ENCODE measurements at places on chromosomes 5 and 9. TPM values are rescaled to one million over a fixed set of nuclear protein-coding genes. Genes with fewer than 3 reads are reported as not detected.

DNA sequence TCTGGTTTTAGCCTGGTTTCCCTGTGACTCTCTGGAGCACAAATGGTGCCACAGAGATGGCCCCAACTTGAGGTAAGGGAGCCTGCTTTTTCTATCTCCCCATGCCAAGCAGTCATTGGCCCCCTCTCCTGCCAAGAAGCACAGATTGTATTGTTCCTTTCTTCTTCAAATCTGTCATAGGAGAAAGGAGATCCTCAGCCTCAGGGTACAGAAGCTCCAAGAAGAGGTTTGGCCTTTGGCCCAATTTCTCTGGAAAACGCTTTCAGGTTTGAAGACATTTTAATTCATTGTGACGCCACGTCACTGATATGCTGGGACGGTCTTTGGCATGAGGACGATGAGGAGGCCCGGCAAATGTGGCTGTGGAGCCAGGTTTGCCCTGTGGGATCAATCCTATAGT lies 29.2 kb upstream of the PANK3 start:
- DNase-seq: no peak

GRCh38 chr5:89830691-89831090 lies 578.9 kb downstream of the CETN3 start:
- DNase-seq: no peak

- no peak for DNase-seq
Measured at GRCh38 chr5:126693806-126694205, 83.1 kb upstream of the LMNB1 start.

ACTBL2 gene
- 0.07 TPM for total RNA-seq

DNA sequence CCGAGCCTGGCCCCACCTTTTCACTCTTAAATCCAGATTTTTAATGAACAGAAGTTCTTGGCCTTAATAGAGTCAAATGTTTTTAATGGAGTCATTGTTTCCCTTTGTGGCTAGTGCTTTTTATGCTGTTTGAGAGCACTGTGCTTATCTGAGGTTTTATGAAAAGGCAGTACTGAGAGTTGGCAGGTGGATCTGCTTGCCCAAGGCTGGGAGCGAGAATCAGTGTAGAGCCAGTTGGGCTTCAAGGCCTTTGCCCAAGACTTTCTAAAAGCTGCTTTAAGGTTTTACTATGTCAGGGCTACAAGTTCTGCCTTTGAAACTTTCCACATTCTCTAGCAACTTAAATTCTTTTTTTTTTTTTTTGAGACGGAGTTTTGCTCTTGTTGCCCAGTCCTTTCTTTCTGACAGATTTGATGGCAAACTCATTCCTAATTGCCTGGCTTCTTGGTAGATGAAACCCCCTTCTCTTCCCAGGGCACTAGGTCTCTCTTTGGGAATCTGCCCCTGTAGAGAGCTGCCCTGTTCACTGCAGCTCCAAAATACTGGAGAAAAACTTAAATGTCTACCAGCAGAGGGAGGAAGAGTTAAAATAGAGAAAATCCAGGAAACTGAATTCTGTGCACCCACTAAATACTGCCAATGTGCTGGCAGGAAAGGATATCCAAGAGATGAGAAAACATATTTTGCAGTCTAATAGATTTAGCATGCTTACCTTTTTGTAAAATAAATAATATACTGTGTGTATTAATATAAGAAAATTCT lies 36.9 kb upstream of the CDK20 start:
- DNase-seq: no peak

DNA sequence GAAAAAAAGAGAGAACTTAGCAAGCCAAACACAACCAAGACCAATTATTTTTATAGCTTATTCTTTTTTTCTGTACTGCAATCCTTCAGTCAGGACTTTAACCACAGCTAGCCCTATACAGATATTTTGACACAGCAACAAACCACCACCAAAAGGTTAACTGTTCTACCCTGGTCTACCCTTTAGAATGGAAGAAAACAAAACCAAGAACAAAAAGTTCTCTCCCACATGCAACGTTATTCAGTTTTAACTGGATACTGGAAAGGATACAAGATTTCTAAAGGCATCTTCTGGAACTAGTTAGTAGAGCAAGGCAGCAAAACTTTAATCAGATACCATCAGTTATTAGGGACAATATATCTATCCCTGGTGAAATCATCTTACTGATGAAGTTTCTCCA lies 32.6 kb downstream of the ECPAS start:
- no peak for DNase-seq

DNA sequence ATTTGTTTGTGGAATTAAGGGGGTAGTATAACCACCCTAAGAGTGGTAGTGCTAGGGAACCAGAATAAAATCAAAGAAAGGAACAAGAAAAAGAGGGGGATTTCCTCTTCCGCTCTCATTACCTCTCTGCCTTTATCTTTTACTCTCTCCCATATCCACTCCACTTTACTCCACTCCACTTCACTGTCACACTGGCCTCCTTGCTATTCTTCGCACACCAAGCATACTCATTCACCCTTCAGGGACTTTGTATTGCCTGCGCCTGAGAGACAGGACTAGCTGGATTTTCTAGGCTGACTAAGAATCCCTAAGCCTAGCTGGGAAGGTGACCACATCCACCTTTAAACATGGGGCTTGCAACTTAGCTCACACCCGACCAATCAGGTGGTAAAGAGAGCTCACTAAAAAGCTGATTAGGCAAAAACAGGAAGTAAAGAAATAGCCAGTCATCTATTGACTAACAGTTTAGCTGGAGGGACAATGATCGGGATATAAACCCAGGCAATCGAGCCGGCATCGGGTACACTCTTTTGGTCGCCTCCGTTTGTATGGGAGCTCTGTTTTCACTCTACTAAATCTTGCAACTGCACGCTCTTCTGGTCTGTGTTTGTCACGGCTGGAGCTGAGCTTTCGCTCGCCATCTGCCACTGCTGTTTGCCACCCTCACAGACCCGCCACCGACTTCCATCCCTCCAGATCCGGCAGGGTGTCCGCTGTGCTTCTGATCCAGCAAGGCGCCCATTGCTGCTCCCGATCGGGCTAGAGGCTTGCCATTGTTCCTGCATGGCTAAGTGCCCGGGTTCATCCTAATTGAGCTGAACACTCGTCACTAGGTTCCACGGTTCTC lies 121.8 kb downstream of the FAM170A start:
- DNase-seq: no peak

- no peak for DNase-seq
Measured at GRCh38 chr9:98708933-98709911, at the start of gene GABBR2. Gene GABBR2 (minus strand): TSS chr9:98708935. CDS start chr9:98708737, 198 bp downstream.

ZNF454 gene
- total RNA-seq: 0.61 TPM

DNA sequence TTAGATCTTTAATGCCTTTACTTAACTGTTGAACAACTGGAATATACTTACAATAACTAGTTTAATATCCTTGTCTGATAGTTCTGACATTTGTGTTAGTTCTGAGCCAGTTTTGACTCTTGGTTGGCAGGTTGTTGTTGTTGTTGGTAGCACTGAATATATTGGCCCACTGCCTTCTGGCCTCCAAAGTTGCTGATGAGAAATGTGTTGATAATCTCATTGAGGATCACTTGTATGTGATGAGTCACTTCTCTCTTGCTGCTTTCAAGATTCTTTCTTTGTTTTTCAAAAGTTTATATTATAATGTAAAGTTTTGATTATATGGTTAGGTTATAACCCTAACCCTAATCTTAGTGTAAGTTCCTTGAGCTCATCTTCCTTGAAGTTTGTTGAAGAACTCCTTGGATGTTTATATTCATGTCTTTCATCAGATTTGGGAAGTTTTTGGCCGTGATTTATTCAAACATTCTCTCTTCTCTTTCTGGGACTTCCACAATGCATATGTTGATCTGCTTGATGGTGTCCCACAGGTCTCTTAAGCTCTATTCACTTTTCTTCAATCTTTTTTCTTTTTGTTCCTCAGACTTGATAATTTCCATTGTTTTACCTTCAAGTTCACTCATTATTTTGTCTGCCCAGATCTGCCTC lies 149.7 kb downstream of the FGF18 start:
- no peak for DNase-seq

GRCh38 chr9:110801426-110801825 lies 132.8 kb downstream of the MUSK start:
- DNase-seq: no peak

DNA sequence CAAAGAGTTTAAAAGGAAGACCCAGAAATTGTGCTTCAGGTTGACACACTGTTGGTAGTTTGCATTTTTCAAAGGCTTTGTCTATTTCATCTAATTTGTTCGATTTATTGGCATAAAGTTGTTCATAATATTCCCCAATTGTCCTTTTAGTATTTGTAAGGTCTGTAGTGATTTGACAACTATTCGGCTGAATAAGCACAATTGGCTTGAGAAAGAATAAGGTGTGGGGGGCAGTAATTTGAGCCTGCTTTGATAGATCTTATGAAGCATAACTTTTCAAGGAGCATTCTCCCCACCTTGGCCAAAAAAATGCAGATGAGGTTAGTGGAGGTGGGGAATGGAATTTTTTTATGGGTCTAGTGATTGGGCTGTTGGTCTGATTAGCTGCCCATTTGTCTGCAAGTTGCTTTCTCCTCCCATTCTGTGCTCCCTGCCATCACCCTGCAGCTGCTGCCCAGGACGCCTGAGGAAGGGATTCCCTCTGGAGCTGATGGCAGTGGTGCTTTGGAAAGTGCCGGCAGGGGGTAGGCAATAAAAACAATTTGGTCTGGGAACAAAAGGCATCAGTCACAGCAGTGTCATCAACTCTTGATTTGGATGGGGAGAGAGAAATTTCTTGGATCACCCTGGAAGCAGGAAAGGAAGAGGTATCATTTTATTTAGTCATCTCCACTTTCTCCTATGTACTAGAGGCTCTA lies 26.6 kb downstream of the WNT8A start:
- no peak for DNase-seq

- DNase-seq: no peak
Measured at GRCh38 chr9:7507566-7508270, 291.9 kb downstream of the DMAC1 start.

DNA sequence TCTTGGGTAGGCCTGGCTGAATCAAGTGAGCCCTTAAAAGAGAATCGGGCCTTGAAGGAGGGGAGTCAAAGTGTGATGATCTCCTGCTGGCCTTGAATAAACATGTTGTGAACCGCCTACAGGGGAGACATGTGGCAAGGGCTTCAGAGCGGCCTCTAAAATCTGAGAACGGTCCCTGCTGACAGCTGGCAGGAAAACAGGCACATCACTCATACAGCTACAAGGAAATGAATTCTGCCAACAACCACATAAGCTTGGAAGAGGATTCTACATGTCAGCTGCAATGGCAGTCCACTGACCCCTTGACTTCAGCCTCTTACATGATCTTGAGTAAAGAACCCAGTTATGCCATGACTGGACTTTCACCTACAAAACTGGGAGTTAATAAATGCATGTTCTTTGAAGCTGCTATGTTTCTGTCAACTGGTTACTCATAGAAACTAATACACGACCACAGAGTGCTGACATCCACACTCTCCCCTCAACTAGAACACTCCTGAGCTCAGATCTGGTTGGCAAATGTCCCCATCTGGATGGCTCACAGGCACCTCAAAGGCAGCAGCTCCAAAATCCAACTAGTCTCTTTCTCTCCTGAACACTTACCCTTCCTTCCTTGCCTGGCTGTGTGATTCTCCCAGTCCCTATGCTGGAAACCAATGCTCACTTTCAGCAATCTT lies 333.1 kb downstream of the ASTN2 start:
- DNase-seq: no peak

PTGES gene
- 17.2 TPM for total RNA-seq

DNA sequence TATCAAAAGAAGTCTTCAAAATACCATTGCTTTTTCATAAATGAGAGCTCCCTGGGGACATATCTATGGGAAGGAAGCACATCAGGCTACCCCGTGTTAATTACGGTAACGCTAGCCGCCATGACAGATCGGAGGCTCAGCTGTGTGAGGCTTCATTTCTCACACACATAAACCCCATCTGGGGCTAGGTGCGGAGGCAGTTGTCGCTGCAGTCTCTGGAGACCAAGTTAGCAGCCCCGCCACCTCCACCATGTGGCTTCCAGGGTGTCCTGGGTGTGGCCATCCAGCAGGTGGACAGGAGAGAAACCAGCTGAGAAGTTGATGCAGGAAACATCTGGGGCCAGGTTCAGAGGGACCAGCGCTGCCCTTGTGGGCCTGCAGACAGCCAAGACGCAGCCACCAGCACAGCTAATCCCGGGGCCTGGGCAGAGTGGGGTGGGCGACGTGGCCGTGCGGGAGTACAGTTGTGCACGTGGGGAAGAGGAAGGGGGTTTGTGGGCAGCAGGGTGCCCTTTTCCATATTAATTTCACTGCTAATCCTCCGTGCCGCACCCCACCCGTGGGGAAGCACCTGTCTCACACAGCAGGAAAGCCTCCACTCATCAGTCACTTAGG lies 426.5 kb downstream of the IRX1 start:
- DNase-seq: no peak

GRCh38 chr5:176189857-176190256 lies 48.4 kb upstream of the SIMC1 start:
- DNase-seq: no peak

- no peak for DNase-seq
Measured at GRCh38 chr9:122131401-122132001, 28.1 kb downstream of the NDUFA8 start.

ORM2 gene
- total RNA-seq: 0.59 TPM

GRCh38 chr5:27412384-27412783 lies 374.0 kb upstream of the CDH9 start:
- no peak for DNase-seq

- DNase-seq: no peak
Measured at GRCh38 chr9:111853450-111853827, 43.2 kb upstream of the UGCG start.

HRCT1 gene
- total RNA-seq: 0.32 TPM

RNF208 gene
- 26.1 TPM for total RNA-seq

CATSPER3 gene
- total RNA-seq: 1.7 TPM

GRM6 gene
- total RNA-seq: not detected

DNA sequence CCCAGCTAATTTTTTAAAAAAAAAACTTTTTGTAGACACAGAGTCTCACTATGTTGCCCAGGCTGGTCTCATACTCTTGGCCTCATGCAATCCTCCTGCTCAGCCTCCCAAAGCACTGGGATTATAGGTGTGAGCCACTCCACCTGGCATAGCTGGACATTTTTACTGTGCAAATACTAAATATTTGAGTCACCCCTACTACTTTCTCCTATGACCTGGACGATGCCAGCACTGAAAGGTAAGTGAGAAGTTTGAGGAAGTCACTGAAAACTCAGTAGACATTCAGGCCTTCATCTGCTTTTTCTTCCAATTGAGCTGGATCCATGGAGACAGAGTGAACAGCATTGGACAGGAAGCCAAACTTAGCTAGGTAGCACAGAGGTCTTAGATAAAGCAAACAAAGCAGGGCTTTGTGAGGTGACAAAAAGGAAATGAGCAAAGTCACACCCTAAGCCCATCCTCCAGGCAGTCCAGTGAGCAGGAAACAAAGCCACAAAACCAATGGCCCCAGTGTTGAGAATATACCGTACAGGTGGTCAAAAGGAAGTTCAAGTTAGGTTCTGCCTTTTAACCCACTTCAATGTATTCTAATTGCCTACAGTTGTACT lies 192.6 kb upstream of the RASA1 start:
- peak; percentile 43 for DNase-seq

GRCh38 chr5:123105864-123106263 lies 16.8 kb downstream of the PRDM6 start:
- no peak for DNase-seq

DNA sequence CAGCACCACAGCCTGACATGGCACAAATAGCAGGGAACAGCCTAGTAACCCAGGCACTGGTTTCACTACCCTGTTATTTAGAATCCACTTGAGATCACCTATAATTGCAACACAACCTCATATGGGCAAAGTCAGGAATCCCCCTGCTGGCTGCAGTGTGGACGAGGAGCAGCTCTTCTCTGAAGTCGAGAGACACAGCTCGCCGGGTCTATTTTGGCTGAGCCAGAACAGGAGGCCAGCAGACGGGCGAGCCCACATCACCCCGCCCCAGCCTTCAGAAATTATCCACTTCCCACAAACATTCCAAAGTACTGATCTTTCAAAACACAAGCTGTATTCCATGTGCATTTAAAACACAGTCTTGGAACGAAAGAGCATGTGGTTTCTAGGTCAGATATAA lies 179.0 kb downstream of the ROR2 start:
- no peak for DNase-seq
